ENCODE measurements at places on chromosomes 7 and 10. TPM values are rescaled to one million over a fixed set of nuclear protein-coding genes. Genes with fewer than 3 reads are reported as not detected.

DNA sequence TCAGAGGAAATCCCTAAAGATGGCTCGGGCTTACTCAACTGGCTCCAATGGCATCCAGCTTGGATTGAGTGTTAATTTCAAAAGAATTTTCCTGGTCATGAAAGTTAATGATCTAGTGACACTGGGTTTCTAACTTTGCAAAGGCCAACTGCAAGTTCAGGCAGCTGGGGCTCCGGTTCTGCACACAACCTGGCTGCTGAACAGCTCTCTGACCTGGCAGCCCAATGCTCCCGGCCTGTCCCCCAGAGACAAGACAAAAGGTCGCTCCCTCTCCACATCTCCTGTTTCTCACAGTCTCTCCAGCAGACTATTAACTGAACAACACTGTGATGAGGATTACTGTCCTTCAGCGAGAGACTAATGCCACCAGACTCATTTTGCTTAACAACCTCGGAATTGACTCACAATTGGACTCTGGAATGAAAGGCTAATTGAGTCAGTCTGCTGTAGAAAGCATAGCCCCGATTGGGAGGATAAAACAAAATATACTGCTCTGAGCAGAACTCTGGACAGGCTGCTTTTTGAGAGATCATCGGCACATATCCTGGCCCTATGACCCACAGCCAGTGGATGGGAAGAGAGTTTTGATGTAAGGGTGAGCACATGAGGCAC lies 174.5 kb downstream of the GFRA1 start:
- H3K27ac ChIP-seq, result no peak overlapping the region
- no peaks in the 10 kb centered on the region for H3K4me1 ChIP-seq
- no peaks in the 10 kb centered on the region for H3K36me3 ChIP-seq
- no peak for DNase-seq

DNA sequence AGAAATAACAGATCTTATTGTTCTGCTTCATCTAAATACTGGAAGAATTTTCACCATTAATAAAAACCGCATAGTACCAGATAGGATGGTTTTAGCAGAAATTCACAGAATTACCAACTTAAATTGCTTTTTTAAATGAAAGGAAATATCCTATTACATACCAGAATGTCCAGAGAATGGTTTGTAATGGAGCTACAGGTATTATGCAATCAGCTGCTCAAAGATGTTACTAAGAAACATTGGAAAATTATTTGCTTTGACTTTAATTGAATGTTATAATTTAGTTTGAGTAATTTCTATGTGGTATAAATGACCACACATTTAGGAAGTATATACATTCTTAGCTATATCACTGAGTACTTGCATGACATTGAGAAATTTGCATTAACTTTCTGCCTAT lies 338.3 kb downstream of the ETV1 start:
- H3K27me3 ChIP-seq, result no peaks in the 10 kb centered on the region
- no peak for DNase-seq
- no peak overlapping the region for H3K27ac ChIP-seq
- H3K4me1 ChIP-seq, result no peaks in the 10 kb centered on the region
- no peak overlapping the region for H3K4me3 ChIP-seq
- no peaks in the 10 kb centered on the region for H3K36me3 ChIP-seq

- H3K36me3 ChIP-seq, result no peaks in the 10 kb centered on the region
- no peak for DNase-seq
- no peaks in the 10 kb centered on the region for H3K4me1 ChIP-seq
- no peak overlapping the region for H3K4me3 ChIP-seq
- H3K27ac ChIP-seq, result no peak overlapping the region
- no peaks in the 10 kb centered on the region for H3K27me3 ChIP-seq
These were observed 51.9 kb upstream of the CFAP46 start for GRCh38 chr10:132994185-132994796.

DNA sequence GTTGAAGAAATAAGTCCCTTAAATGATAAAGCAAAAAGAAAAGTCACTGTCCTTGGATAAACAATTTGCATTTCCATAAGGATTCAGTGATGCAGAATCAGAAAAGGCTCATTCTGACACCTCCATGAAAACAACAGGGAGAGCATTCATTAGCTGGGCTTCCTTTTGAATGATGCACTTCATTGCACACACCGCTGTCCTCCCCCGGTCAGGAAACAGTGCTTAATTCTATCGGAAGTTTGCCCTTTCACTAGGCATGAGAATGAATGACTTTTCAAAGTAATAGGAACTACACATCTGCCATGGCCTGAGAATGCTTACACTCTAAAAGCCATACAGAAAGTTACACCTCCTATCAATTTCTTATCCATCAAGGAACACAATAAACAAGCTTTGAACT lies 4.2 kb downstream of the PCDH15 start:
- H3K4me3 ChIP-seq, result no peak overlapping the region

DNA sequence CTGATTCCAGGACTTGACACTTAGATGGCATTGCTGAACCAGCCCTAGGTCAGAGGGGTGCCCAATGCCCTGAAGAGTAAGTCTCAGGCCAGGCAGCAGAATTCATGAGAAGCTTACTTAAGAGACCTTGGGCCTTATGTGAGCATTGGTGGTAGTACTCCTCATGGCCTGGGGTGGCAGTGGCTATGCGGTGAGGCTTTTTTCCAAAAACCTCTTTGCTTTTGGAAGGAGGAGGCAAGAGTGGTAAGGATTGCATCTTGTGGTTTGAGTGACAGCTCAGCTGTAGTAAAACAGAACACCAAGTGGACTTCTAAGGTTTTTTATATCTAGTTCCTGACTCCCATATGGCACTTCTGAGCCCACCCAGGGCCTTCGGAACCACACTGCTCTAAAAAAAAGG lies 459.0 kb upstream of the STEAP1 start:
- no peak overlapping the region for H3K4me3 ChIP-seq
- no peaks in the 10 kb centered on the region for H3K4me1 ChIP-seq
- H3K27ac ChIP-seq, result no peak overlapping the region

DNA sequence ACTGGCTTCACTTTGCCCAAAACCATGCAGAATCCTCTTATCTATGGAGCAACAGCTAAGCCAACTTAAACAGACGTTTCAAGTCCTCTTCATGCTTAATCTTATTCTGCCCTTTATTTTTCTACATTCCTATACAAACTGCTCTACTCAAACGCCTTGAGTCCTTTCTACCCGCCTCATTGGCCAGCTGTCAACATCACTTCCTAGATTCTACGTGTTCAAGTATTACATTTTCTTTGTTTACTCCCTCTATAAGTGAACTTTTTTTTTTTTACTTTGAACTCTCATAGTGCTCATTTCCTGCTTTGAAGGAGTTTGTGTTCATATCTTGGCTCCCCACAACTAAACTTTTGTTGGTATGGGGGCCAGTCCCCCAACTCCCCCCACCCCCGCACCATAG lies 28.9 kb upstream of the SLC26A5 start:
- H3K27ac ChIP-seq, result no peak overlapping the region
- H3K27me3 ChIP-seq, result peaks cover 35% of the 10 kb centered on the region
- no peak overlapping the region for H3K4me3 ChIP-seq
- H3K36me3 ChIP-seq, result no peaks in the 10 kb centered on the region
- no peaks in the 10 kb centered on the region for H3K4me1 ChIP-seq

- no peak overlapping the region for H3K27ac ChIP-seq
- H3K4me3 ChIP-seq, result no peak overlapping the region
- peaks cover under 1% of the 10 kb centered on the region for H3K36me3 ChIP-seq
These were observed 206.3 kb downstream of the MDFIC start for GRCh38 chr7:115128154-115128553.

DNA sequence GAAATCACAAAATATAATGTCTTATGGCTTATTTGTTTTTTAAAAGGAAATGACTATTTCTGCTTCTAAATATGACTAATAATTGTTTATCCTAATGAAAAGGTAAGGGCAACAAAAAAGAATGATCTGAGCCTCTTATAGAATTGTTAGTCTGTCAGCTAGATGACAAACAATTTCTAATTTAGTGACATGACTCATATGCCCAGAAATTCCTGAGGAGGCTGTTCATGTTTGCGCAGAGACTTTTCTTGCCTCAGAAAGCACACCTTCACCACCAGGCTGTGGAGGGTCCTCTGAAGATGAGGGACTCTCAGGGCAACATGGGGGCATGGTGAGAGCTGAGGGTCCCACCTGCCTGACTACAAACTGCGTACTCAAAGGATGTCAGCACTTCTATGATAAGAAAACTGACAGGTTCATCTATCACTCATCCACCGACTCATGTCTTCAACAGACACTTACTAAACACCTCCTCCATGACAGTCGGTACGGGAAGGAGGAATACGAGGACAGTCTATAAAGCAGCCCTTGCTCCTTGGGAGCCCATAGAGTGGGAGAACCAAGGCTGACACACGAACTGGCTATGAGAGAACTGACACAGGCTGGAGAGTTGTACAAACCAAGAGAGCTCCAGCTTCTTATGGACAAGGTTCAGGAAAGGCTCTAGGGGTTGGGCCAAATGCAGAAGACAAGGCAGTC lies 102.0 kb downstream of the PKD1L1 start:
- H3K27ac ChIP-seq, result no peak overlapping the region
- peaks cover 3% of the 10 kb centered on the region for H3K27me3 ChIP-seq
- H3K36me3 ChIP-seq, result no peaks in the 10 kb centered on the region

HGF gene
- not detected for total RNA-seq

MOGAT3 gene
- not detected for total RNA-seq

ATP5MK gene
- total RNA-seq, result 387 TPM

SFXN3 gene
- total RNA-seq, result 38.2 TPM

IGFBP1 gene
- not detected for total RNA-seq

Data from activated CD8-positive, alpha-beta memory T cell treated with anti-CD3 and anti-CD28 coated beads, Interleukin-2, amount 10 ng/mL, durations not matched to agents 7 days and 5 days (primary cell).